Smooth muscle cell of the coronary artery (primary cell): ENCODE measurements at places on chromosomes 2 and 18. TPM values are rescaled to one million over a fixed set of nuclear protein-coding genes. Genes with fewer than 3 reads are reported as not detected.

The ANKRD62 gene
- total RNA-seq = not detected in 2 replicates

The CRYBA2 gene
- not detected in 2 replicates for total RNA-seq

The NEDD4L gene
- total RNA-seq = 2.5 and 3.1 TPM in 2 replicates

The MAP3K2 gene
- 11.9 and 28.0 TPM in 2 replicates for total RNA-seq

The GAL3ST2 gene
- 0.23 TPM in 1 of 2 replicates, not detected in the other for total RNA-seq

The HDHD2 gene
- 12.3 and 21.4 TPM in 2 replicates for total RNA-seq

The TXNDC2 gene
- total RNA-seq = not detected in 2 replicates

The KIAA2012 gene
- total RNA-seq = under 0.01 TPM in 1 of 2 replicates, not detected in the other

The IL37 gene
- total RNA-seq = not detected in 2 replicates

The LONRF2 gene
- 0.23 TPM in 1 of 2 replicates, not detected in the other for total RNA-seq

The TSPYL6 gene
- under 0.01 TPM in 1 of 2 replicates, not detected in the other for total RNA-seq

The FAM124B gene
- 0.08 and 0.12 TPM in 2 replicates for total RNA-seq

The VWC2L gene
- total RNA-seq = not detected in 2 replicates

The POMC gene
- total RNA-seq = 0.15 and 0.59 TPM in 2 replicates

The ERFE gene
- total RNA-seq = 0.82 TPM in 1 of 2 replicates, not detected in the other

The FBXO15 gene
- 0.23 and 0.82 TPM in 2 replicates for total RNA-seq

The FAM136A gene
- 14.2 and 26.1 TPM in 2 replicates for total RNA-seq

The DHRS9 gene
- not detected in 2 replicates for total RNA-seq

The RAB27B gene
- total RNA-seq = 1.3 and 15.4 TPM in 2 replicates

The VIT gene
- total RNA-seq = 0.15 and 7.1 TPM in 2 replicates

The NRP2 gene
- total RNA-seq = 6.2 and 33.8 TPM in 2 replicates

The LRP1B gene
- 0.12 TPM in 1 of 2 replicates, not detected in the other for total RNA-seq

The DSC3 gene
- 0.38 and 3.3 TPM in 2 replicates for total RNA-seq

The ANKRD30B gene
- 0.15 and 0.23 TPM in 2 replicates for total RNA-seq

The GNAL gene
- 0.12 and 0.15 TPM in 2 replicates for total RNA-seq

The RNF144A gene
- 1.7 and 5.1 TPM in 2 replicates for total RNA-seq

The LRATD1 gene
- 0.47 TPM in 1 of 2 replicates, not detected in the other for total RNA-seq

The LYG2 gene
- not detected in 2 replicates for total RNA-seq

The CCDC74B gene
- total RNA-seq = 3.4 and 9.6 TPM in 2 replicates

The AFF3 gene
- 0.08 and 0.12 TPM in 2 replicates for total RNA-seq

The CABLES1 gene
- 11.7 and 13.0 TPM in 2 replicates for total RNA-seq

The PDE11A gene
- total RNA-seq = not detected in 2 replicates

The LDLRAD4 gene
- 0.45 TPM in 1 of 2 replicates, not detected in the other for total RNA-seq

The KCNE4 gene
- 0.38 and 15.8 TPM in 2 replicates for total RNA-seq

The COL6A3 gene
- total RNA-seq = 1,351 and 2,862 TPM in 2 replicates

The DPP4 gene
- total RNA-seq = 42.1 and 649 TPM in 2 replicates

The ZEB2 gene
- total RNA-seq = 28.3 and 187 TPM in 2 replicates

The AKAIN1 gene
- not detected in 2 replicates for total RNA-seq

The CCDC141 gene
- under 0.01 and 0.15 TPM in 2 replicates for total RNA-seq

The VSNL1 gene
- 0.23 and 0.47 TPM in 2 replicates for total RNA-seq

The CRYGC gene
- total RNA-seq = not detected in 2 replicates

The SERPINB8 gene
- total RNA-seq = 6.6 and 7.4 TPM in 2 replicates

The SPATA3 gene
- total RNA-seq = not detected in 2 replicates

The CERKL gene
- total RNA-seq = 0.08 TPM in 1 of 2 replicates, not detected in the other

The UCN gene
- total RNA-seq = 0.30 TPM in 1 of 2 replicates, not detected in the other

The ZSWIM2 gene
- total RNA-seq = not detected in 2 replicates

The XDH gene
- 0.12 and 0.15 TPM in 2 replicates for total RNA-seq

The CHRND gene
- not detected in 2 replicates for total RNA-seq

The SPP2 gene
- total RNA-seq = not detected in 2 replicates

The FEV gene
- not detected in 2 replicates for total RNA-seq

The IHH gene
- under 0.01 TPM in 1 of 2 replicates, not detected in the other for total RNA-seq

The LYG1 gene
- total RNA-seq = not detected in 2 replicates

The TFPI gene
- 80.2 and 87.4 TPM in 2 replicates for total RNA-seq

The GCG gene
- not detected in 2 replicates for total RNA-seq

The MYL1 gene
- not detected in 2 replicates for total RNA-seq

The CD8B2 gene
- total RNA-seq = 0.23 TPM in 1 of 2 replicates, not detected in the other

The ZAP70 gene
- total RNA-seq = not detected in 2 replicates

The SLC4A3 gene
- total RNA-seq = 1.7 and 2.1 TPM in 2 replicates
